ENCODE measurements at places on chromosomes 5 and 9. TPM values are rescaled to one million over a fixed set of nuclear protein-coding genes. Genes with fewer than 3 reads are reported as not detected.

The TAF11L10 gene
- polyA plus RNA-seq = not detected

The PDCD1LG2 gene
- polyA plus RNA-seq = 2.4 TPM

The SLC36A2 gene
- polyA plus RNA-seq = 1.5 TPM

The TMEM171 gene
- polyA plus RNA-seq = 1.1 TPM

The IL7R gene
- polyA plus RNA-seq = 12.1 TPM

The SUB1 gene
- polyA plus RNA-seq = 195 TPM

The DMXL1 gene
- 16.0 TPM for polyA plus RNA-seq

The KCNIP1 gene
- 5.9 TPM for polyA plus RNA-seq

The PCDHB6 gene
- 6.2 TPM for polyA plus RNA-seq

The PCDHB11 gene
- 0.63 TPM for polyA plus RNA-seq

The SEC61B gene
- polyA plus RNA-seq = 145 TPM

The PCDHB9 gene
- polyA plus RNA-seq = 4.8 TPM

The TSTD2 gene
- 20.0 TPM for polyA plus RNA-seq

The AJM1 gene
- 4.0 TPM for polyA plus RNA-seq

The ABO gene
- 10.4 TPM for polyA plus RNA-seq

The SPINK4 gene
- polyA plus RNA-seq = not detected
